ENCODE measurements at places on chromosomes 1 and 21.

- no peak for DNase-seq
Observed at GRCh38 chr1:57350610-57351009, 73.2 kb downstream of the DAB1 start.

DNA sequence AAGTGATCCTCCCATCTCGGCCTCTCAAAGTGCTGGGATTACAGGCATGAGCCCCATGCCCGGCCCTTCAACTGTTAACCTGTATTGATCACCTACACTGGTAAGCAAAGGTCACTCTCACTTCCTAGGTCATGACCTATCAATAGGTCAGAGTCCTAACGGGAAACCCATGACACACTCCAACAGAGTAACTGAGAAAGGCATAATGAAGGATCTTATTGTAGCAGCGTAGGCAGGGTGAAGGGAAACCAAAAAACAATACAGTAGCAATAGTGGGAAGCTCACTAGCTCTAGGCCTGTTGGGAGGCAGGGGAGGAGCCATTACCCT lies 19.5 kb upstream of the IFNAR1 start:
- DNase-seq: no peak

DNA sequence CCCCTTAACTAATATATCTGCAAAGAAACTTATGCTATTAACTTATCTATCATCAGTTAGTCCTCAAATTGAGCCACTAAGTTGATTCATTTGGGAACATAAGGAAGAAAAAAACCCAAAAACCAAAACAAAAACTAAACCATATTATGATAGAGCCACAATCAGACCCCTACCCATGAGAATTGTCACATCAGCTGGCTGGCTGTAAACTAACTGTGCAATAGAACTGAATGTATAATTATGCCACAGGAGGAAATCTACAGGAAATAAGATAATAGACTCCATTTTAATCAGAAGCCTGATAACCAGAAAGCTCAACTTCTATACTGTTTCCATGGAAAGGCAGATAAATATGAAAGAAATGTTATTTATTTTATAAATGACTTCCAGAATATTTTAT lies 110.0 kb downstream of the RGL1 start:
- no peak for DNase-seq

GRCh38 chr1:22053017-22053860 lies 730 bp downstream of the CDC42 start:
- peak; percentile 59 for DNase-seq

- no peak for DNase-seq
Observed at GRCh38 chr21:41501919-41502318, 6.0 kb downstream of the TMPRSS2 start.

GRCh38 chr1:35718492-35719336 lies at the start of gene C1orf216:
Gene C1orf216 (minus strand): TSS chr1:35718884. CDS start chr1:35716321, 2,563 bp downstream.
- peak; percentile 80 for DNase-seq

DNA sequence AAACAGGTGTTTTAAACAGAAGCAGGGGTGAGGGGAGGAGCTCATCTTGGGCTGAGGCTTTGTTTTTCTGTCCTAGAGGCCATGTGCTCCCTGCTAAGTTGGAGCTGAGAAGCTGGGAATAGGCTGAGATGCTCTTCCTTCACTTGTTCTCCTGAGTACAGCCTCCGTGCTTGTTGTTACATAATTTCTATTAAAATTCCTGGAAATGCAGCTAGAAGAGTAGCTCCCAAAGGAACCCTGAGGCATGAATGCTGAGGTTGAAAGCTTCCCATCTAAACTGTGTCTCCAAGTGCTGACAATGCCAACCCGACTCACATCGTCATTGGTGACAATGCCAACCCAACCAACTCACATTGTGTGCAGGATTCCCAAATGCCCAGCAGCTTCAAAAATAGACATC lies 12.6 kb upstream of the ITPKB start:
- no peak for DNase-seq

DNA sequence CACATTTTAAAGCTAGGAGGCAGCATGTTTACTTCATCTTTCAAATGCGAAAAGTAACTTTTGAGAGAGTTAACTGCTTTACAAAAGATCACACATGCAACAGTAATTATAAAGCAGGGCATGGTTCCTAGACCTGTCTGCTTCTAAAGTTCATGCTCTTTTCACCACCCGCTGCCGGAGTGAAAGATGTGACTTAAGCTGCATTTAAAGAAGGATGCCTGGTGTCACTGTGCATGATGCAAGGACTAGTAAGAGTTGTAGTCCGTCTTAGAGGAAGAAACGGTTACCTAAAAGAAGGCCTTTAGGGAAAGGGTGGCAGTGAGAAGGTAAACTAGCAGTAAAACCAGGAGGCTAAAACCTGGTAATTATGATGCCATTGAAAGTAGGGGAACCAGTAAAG lies 1689.1 kb downstream of the KCNT2 start:
- no peak for DNase-seq

DNA sequence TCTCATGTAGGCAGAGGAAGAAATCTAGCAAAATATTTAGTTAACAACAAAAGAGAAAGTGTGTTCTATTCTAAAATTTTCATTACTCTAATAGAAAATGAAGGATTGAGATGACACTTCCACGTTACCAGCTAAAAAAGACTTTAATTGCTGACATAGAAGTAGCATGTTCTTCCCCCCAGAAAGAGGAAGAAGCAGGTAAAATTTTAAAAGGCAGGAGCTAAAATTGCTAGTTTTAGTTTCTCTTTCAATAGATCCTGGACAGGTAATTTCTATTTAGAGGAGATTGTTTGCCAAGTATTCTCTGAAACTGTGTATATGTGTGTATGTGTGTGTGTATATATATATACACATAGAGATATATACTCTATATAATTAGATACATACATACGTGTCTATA lies 248.1 kb upstream of the FMN2 start:
- no peak for DNase-seq

DNA sequence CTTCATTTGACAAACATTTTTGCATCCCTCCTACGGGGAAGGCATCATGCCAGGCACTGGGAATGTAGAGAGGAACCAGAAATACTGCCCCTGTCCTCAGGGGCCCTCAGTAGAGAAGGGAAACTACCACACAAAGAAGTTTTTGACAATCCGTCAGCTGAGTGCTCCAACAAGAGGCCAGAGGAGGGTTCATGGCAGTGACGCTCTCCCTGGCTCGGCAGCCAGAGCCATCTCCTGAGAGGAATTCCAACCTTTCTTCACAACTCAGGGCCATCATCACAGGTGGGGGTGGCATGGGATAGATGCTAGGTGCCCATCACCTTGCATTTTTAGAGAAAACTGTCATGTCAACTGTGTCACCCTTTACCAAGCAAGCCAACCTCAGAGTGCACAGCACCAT lies 154.1 kb downstream of the HIVEP3 start:
- no peak for DNase-seq

- DNase-seq: no peak
Observed at GRCh38 chr1:56187405-56187804, 392.0 kb downstream of the PLPP3 start.

GRCh38 chr1:32350785-32351398 lies 11.4 kb downstream of the FAM229A start:
- no peak for DNase-seq

- no peak for DNase-seq
Observed at GRCh38 chr1:70842562-70842961, 205.1 kb downstream of the PTGER3 start.

DNA sequence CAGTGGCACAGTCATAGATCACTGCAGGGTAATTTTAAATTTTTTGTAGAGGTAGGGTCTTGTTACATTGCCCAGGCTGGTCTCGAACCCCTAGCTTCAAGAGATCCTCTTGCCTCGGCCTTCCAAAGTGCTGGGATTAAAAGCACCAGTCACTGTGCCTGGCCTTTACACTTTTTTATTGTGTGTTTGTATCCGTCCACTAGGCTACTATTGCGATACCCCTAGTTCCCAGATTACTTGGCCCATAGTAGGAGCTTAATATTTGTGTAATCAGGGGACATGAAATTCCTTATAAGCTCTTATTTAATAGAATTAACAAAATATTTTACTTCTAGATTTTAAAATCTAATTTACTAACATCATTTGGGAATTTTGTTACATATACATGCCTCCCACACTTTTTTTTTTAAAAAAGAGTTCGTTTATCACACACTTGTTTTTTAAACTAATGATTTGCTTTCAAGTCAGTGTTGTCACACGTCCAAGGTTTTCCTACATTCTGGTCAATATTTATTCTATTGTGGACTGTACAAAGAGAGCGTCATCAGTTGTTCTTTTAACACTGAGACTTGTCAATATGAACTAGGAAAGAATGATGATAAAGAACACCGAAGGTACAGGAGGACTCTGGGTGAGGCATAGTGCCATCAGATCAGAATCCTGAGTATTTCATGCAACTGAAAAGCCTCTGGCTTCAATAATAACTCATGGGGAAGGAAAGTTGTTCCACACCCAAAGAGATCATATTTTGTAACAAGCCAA lies 63.7 kb downstream of the LEPR start:
- no peak for DNase-seq

GRCh38 chr1:78619803-78620579 lies at the start of gene IFI44L:
Gene IFI44L (plus strand): TSS chr1:78620448. CDS start chr1:78627916, 7,468 bp downstream.
- peak; percentile 80 for DNase-seq

GRCh38 chr21:45074048-45074817 lies at the start of gene ADARB1:
Gene ADARB1 (plus strand): TSS chr21:45074580. CDS start chr21:45171657, 97,077 bp downstream.
- DNase-seq: peak; percentile 69

GRCh38 chr1:215636258-215636965 lies 69.3 kb downstream of the KCTD3 start:
- no peak for DNase-seq

GRCh38 chr1:187631984-187632383 lies 803.2 kb downstream of the PLA2G4A start:
- no peak for DNase-seq

DNA sequence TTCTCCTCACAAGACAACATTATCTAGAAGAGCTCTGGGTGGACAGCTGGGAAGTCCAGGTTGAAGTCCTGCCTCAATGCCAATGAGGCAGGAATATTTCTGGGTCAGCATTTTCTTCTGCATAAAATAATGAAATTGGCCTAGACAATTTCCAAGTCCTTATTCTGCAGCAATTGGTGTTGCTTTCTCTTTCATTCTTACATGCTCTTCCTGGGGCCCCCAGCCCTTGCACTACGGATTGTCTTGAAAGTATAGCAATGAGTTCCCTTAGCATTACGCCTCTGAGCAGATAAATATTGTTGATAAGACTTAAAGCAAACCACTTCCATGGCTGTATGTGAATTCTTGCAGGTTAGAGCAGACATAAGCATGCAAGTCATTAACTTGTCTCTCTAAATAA lies 188.5 kb downstream of the TGFBR3 start:
- peak; percentile 59 for DNase-seq

DNA sequence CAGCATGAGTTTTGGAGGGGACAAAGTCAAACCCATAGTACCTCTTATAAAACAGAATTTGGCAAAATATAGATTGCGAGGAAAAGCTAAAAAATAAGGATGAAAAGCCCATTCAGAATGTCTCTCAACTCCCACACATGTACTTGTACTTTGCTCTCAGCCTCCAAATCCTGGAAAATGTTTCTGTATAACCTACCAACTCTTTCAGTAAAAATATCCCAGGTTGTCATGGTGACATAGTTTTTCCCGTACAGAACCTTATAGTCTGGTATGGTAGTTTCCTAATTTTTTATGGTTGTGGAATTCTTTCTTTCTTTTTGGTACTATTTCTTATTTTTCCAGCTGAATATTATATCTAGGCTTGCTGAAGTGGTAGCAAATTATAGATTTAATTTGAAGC lies 15.5 kb upstream of the RPS6KC1 start:
- DNase-seq: no peak

DNA sequence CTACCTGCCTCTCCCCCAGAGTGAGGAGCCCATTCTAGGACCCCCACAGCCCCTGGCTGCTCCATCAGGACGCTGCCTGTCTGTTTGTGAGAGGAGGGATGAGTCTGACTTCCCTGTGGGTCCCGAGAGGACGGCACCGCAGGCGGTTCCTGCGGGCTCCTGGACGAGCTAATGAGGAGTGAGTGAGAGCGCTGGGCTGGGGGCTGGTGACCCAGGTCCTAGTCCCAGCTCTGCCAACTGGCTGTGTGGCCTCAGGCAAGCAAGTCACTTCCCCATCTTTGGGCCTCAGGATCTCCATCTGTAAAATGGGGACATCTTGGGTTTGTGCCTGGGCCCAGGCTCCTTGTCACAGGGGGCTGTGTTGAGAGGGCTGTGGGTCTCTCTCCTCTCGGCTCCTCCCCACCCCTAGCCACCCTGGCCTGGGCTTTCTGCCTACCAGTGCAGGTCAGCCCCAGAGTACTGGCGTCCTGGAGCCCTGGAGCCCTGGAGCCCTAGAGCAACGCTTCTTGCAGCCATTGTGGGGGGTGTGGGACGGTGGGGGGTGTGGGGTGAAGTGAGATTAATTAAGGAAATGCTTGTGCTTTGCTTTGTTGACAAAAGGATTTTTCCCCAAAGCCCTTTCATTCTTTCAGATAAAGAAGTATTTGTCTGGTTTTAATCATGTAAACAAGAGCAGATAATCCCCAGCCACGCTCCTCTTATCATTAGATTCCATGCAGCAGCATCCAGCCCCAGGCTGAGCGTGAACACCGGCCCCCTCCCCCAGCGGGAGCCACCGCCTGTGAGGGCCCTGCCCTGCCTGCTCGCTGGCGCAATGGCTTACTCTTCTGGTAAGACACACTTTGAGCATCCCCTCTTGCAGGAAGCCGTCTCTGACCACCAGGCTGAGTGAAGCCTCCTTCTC lies 26.8 kb downstream of the SLC1A7 start:
- DNase-seq: no peak

GRCh38 chr1:91007092-91007491 lies 14.7 kb downstream of the ZNF644 start:
- no peak for DNase-seq

DNA sequence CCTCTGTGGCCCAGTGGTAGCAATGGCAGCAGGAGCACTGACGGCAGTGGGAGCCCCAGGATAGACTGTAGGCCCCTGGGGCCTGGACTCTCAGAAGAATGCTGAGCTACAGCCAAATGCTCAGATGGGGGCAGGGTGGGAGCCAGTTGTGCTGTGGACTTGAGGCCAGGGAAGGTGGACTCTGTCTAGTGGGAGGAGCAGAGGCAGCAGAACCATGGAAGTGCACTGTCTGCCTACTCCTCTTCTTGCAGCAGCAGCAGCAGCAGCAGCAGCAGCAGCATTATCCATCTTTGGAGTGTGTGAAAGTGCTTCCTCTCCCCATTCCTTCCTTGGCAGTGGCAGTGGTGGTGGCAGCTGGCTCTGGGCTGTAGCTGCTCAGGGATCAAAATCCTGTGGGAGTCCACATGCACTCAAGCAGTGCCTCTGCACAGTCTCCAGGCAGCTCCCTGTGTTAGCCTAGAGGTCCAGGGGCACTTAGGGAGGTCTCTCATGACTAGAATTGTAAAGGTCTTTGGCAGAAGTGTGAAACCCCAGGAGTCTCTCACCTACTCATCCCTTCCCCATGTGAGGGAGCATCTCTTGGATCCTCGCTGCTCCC lies 917.9 kb upstream of the B3GALT2 start:
- DNase-seq: no peak

- peak; percentile 43 for DNase-seq
Observed at GRCh38 chr1:24319312-24319863, at the start of gene GRHL3. Gene GRHL3 (plus strand): TSS chr1:24319357. CDS start chr1:24319552, 195 bp downstream.

Data from CD4-positive, alpha-beta T cell treated with Interleukin-6 for 4 hours (primary cell).